ENCODE measurements at places on chromosomes 7 and 10. TPM values are rescaled to one million over a fixed set of nuclear protein-coding genes. Genes with fewer than 3 reads are reported as not detected.

GRCh38 chr7:152615031-152615741 lies 60.8 kb downstream of the XRCC2 start:
- H3K4me1 ChIP-seq, result no peaks in the 10 kb centered on the region
- no peak for DNase-seq
- no peak overlapping the region for H3K27ac ChIP-seq
- peaks cover 2% of the 10 kb centered on the region for H3K27me3 ChIP-seq
- H3K4me3 ChIP-seq, result no peak overlapping the region
- no peaks in the 10 kb centered on the region for H3K36me3 ChIP-seq

GRCh38 chr10:53852450-53853175 lies 948.4 kb downstream of the PCDH15 start:
- no peaks in the 10 kb centered on the region for H3K27me3 ChIP-seq
- DNase-seq, result no peak
- no peak overlapping the region for H3K27ac ChIP-seq
- H3K4me1 ChIP-seq, result no peaks in the 10 kb centered on the region
- H3K4me3 ChIP-seq, result no peak overlapping the region

DNA sequence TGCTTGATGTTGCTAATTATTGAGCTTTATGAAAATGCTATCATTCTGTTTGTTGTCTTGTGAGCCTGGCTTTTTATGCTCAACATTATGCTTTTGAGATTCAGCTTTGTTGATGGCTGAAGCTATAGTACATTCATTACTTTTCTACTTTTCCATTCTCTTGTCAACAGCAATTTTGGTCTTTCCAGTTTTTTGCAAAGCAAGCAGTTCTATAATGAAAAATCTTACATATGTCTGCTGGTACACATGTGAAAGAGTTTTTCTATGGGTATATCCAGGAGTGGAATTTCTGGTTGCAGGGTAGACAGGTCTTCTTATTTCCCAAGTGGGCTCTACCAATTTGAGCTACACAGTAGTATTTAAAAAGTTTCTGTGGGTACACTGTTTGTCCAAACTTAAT lies 36.8 kb downstream of the SLC35B4 start:
- DNase-seq, result no peak
- peaks cover under 1% of the 10 kb centered on the region for H3K27me3 ChIP-seq
- no peak overlapping the region for H3K4me3 ChIP-seq
- no peak overlapping the region for H3K27ac ChIP-seq
- H3K36me3 ChIP-seq, result no peaks in the 10 kb centered on the region

GRCh38 chr10:34024693-34025425 lies 690.4 kb upstream of the NRP1 start:
- H3K4me1 ChIP-seq, result no peaks in the 10 kb centered on the region
- no peaks in the 10 kb centered on the region for H3K36me3 ChIP-seq
- H3K27ac ChIP-seq, result no peak overlapping the region
- H3K27me3 ChIP-seq, result no peaks in the 10 kb centered on the region

DNA sequence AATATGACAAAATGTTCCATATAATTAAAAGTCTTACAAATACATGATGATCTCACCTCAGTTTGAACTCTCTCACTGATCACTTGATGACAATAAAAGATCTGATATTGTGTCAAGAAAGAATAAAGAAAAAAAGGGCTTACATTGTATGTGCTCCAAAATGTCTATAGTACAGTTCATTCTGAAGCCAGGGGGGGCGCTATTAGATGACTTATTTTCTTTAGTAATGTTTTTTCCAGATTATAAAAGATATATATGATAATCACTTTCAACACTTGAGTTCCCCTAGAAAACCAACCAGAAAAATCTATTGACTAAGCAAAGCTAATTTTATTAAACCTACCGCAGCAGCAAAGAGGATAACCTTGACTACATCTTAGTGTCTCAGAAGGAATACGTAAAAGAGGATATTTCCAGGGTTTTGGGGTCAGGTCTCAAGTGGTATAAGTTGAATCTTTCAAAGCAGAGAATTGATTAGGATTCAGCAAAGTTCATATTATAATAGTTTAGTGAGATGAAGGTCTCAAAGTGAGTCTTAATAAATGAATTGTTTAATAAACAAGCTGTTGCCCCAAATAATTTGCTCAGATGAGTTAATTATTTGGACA lies 55.8 kb downstream of the PTN start:
- H3K4me3 ChIP-seq, result no peak overlapping the region
- no peaks in the 10 kb centered on the region for H3K27me3 ChIP-seq
- no peaks in the 10 kb centered on the region for H3K4me1 ChIP-seq
- no peak overlapping the region for H3K27ac ChIP-seq
- no peaks in the 10 kb centered on the region for H3K36me3 ChIP-seq
- DNase-seq, result no peak

DNA sequence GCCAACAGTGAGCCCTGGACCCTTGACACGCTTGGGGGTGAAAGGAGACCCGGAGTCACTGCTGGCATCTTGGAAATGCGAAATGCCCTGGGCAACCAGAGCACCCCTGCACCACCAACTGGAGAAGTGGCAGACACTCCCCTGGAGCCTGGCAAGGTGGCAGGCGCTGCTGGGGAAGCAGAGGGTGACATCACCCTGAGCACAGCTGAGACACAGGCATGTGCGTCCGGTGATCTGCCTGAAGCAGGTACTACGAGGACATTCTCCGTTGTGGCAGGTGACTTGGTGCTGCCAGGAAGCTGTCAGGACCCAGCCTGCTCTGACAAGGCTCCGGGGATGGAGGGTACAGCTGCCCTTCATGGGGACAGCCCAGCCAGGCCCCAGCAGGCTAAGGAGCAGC lies 98.5 kb downstream of the TACC2 start:
- H3K36me3 ChIP-seq, result no peaks in the 10 kb centered on the region
- H3K27me3 ChIP-seq, result peaks cover 37% of the 10 kb centered on the region
- H3K4me1 ChIP-seq, result no peaks in the 10 kb centered on the region
- no peak overlapping the region for H3K27ac ChIP-seq
- no peak overlapping the region for H3K4me3 ChIP-seq

DNA sequence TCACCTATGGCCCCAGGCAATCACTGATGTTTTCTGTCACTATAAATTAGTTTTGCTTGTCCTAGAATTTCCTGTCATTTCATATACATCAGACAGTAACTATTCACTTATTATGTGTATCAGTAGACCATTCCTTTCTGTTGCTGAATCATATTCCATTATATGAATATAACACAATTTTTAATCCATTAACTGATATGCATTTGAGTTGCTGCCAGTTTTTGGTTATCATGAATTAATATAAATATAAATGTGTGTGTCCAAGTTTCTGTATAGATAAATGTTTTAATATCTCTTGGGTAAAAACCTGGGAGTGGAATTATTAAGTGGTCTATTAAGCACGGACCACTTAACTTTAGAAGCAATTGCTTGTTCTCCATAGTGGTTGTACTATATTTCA lies 143.8 kb downstream of the ZNF438 start:
- H3K27me3 ChIP-seq, result no peaks in the 10 kb centered on the region
- H3K4me3 ChIP-seq, result no peak overlapping the region
- H3K27ac ChIP-seq, result no peak overlapping the region
- DNase-seq, result no peak

GRCh38 chr10:42991442-42992098 lies 85.3 kb upstream of the RET start:
- H3K27ac ChIP-seq, result no peak overlapping the region
- no peak overlapping the region for H3K4me3 ChIP-seq
- no peaks in the 10 kb centered on the region for H3K27me3 ChIP-seq
- DNase-seq, result no peak
- no peaks in the 10 kb centered on the region for H3K36me3 ChIP-seq

GRCh38 chr10:30284865-30285594 lies 64.0 kb downstream of the MTPAP start:
- DNase-seq, result no peak
- H3K27me3 ChIP-seq, result no peaks in the 10 kb centered on the region
- no peak overlapping the region for H3K4me3 ChIP-seq

DNA sequence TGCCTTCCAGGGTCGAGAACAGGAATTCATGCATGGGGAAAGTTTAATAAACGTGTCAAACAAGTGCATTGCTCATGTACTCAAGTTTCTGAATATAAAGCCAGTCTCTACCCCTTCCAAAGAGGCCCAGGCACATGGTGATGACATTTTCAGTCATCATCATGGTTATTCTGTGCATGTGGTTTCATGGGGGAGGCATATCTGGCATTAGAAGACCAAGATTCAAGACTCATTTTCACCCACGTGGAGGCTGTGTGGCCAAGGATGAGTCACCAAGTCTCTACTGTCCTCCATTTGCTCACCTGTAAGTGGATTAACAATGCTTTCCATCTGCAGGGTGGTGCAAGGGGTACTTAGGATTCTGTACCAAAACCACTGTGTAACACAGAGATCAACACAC lies 34.0 kb upstream of the CNPY1 start:
- no peak overlapping the region for H3K4me3 ChIP-seq
- no peaks in the 10 kb centered on the region for H3K36me3 ChIP-seq
- peaks cover 13% of the 10 kb centered on the region for H3K27me3 ChIP-seq

DNA sequence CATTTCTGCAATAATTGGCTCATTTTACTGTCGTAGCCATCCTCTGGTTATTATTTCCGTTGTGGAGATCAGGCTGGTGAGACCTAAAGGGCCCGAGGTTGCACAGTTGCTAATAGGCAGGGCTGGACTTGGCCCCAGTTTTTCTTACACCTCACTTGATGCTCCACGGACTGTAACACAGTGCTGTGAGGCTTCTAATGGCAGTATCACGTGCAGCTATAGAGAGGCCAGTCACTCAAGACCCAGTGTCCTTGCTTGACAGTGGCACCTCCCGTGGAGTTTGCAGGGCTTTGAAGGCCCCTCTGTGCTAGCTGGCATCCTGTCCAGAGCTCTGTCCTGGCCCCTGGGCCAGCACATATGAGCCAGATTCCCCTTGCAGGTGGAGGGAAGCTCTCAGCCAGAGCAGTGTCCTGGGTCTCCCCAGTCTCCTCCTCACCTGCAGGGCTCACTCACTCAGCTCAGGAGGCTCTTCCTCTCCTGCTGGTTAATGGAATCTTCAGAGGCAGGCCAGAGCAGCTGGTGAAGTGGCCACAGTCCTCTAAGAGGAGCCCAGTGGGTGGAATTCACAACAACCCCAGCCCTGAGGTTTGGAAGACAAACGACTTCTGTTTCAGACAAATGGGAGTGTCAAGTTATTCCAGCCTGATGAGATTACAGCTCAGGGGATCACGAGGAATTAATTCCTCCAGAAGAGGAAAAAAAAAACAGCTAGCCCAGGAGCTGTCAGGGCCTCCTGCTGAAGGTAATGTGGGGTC lies 114.2 kb upstream of the FAM180A start:
- H3K4me3 ChIP-seq, result no peak overlapping the region
- H3K4me1 ChIP-seq, result no peaks in the 10 kb centered on the region
- H3K36me3 ChIP-seq, result no peaks in the 10 kb centered on the region
- H3K27me3 ChIP-seq, result no peaks in the 10 kb centered on the region

- peaks cover 9% of the 10 kb centered on the region for H3K27me3 ChIP-seq
- DNase-seq, result no peak
- no peak overlapping the region for H3K4me3 ChIP-seq
- H3K27ac ChIP-seq, result no peak overlapping the region
- H3K36me3 ChIP-seq, result no peaks in the 10 kb centered on the region
Observed at GRCh38 chr10:93856349-93857145, 37.2 kb upstream of the SLC35G1 start.

DNA sequence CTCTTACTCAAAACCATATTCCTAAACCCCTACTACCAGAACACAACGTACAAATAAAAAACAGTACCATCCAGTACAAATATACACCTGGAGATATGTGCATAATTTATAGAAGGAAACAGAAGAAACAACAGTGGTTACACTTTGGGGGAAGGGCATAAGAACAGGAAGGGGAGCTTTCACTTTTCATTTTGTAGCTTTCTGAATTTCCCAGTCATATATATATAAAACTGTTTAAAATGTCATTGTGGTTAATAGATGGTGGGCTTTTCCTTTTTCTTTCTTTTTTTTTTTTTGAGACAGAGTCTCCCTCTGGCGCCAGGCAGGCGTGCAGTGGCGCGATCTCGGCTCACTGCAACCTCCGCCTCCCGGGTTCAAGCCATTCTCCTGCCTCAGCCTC lies 47.2 kb downstream of the MALSU1 start:
- DNase-seq, result no peak
- H3K4me1 ChIP-seq, result peaks cover 76% of the 10 kb centered on the region
- no peak overlapping the region for H3K4me3 ChIP-seq
- H3K27ac ChIP-seq, result peak overlapping the region; percentile 8
- peaks cover 30% of the 10 kb centered on the region for H3K36me3 ChIP-seq

- no peaks in the 10 kb centered on the region for H3K4me1 ChIP-seq
- no peak overlapping the region for H3K27ac ChIP-seq
- H3K4me3 ChIP-seq, result no peak overlapping the region
- H3K36me3 ChIP-seq, result no peaks in the 10 kb centered on the region
Observed at GRCh38 chr7:52741670-52742290, 293.7 kb upstream of the POM121L12 start.

DNA sequence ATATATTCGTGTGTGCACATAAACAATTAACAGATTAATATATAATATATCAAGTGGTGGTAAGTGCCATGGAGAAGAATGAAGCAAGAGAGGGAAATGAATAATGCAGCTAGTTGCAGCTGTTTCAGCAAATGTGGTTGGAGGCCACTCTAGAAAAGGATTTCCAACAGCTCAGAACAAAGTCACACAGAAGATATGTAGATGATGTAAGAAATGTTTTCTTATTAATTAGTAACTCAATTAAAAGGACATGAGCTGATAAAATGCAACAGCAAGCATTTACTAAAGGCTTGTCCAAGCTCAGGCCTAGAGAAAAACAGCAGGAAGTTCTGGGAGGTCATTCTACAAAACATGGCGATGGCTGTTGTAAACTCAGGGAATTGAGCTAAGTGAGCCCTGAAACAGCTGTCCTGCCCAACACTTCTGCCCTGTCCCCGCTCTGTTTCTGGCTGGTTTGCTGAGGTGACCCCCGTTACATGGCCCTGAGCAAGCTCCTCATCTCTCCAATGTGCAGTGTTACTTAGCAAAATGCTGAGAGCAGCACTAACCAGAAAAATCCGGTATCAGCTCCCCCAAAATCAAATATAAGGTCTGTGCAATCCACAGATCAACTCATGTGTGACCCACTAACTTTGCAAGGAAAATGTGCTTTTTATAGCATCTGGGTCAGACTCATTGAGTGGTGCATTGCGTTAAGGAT lies 23.4 kb upstream of the C10orf67 start:
- H3K4me3 ChIP-seq, result no peak overlapping the region
- H3K27me3 ChIP-seq, result no peaks in the 10 kb centered on the region
- H3K36me3 ChIP-seq, result no peaks in the 10 kb centered on the region
- no peaks in the 10 kb centered on the region for H3K4me1 ChIP-seq

CLDN4 gene
- 13.7 TPM for total RNA-seq

PITX3 gene
- total RNA-seq, result 1.7 TPM

GRM3 gene
- total RNA-seq, result not detected

IFIT1B gene
- not detected for total RNA-seq

SLC39A12 gene
- not detected for total RNA-seq

ARMH3 gene
- total RNA-seq, result 20.0 TPM

Measured in astrocyte (in vitro differentiated cells and primary cell).